ENCODE measurements at places on chromosomes 4 and X.

DNA sequence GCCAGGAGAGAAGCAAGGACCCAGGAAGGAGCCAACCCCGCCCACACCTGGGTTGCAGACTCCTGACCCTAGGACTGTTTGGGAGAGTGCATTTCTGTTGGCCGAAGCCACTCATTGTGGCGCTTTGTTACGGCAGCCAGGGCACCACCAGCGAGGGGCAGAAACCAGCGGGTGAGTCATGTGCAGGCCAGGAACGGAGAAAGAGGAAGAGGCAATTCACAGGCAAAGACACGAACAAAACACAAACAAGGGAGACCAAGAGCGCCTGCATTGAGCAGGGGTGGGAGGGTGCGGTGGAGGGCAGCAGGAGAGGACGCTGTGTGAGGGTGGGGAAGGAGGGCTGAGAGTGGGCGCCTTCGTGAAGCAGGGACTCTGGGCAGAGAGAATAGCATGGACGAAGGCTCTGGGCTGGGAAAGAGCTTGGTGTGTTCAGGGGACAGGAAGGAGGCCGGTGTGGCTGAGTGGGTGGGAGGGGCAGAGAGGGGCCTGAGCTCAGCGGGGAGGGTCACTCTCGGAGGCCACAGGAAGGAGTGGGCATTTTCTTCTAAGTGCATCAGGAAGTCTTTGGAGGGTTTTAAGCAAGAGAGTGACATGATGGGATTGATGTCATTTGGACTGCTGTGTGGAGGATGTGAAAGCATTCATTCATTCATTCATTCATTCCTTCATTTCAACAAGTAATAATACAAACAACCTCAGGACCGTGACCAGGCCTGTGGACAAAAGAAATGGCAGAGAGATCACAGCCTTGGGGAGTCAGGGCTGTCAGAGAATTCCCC, 12.2 kb upstream of the WFS1 start:
- DNase-seq: no peak

DNA sequence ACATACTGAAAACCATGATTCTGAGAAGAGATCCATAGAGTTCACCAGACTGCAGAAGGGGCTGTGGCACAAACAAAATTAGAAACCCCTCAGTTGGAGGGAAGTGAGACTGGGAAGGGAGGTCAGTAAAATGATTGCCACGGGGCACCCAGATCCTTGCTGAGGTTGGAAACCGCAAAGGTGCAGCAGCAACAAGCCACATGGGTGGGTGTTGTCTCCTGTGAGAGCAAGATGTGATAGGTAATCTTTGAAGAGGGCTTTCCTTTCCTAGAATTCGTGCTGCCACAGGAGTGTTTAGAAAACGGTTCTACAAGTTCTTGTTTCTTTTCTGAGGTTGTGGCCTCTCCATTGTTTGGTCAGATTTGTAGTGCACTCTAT, 85.5 kb downstream of the NFKB1 start:
- no peak for DNase-seq

DNA sequence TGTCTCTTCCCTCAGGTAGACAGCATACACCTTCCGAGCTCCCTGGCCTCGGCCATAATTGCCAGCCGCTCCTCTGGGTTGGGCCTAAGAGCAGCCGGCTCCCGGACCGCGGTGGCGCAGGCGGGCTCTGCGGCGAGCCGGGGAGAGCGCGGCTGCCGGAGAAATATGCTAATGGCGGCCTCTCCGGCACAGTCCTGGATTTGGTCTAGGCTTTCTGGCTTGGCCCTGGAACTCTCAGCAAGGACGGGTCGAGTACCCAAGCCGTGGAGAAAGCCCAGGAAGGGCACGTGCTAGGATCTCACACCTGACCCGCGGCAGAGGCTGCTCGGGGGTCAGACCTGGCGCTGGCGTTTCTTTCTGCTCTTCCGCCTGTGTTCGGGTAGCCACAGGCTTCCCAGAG, 18.6 kb upstream of the ZIC3 start:
- no peak for DNase-seq

GRCh38 chr4:20984576-20984836, 284.2 kb downstream of the PACRGL start:
- DNase-seq: no peak

DNA sequence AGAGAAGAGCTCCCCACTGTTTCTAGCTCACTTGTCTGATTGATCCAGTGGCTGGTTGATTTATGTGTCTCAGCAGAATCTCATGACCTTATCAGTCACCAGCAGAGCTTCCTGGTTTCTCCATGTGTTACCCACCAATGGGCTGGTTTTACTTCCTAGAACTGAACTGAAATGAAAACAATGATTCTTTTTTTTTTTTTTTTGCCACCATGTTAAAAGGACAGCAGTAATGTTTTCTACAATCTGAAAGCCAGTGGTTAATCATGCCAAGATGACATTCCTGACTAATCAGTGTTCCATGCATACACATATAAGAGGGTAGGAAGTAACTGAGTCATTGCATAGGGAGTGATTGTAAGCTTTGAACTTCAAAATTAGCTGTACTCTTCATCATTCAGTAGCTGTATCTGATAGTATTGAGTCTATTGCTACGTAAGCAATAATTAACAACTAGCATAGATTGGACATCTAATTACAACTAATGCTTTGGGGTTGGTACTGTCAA, 67.7 kb downstream of the SLC4A4 start:
- DNase-seq: no peak

DNA sequence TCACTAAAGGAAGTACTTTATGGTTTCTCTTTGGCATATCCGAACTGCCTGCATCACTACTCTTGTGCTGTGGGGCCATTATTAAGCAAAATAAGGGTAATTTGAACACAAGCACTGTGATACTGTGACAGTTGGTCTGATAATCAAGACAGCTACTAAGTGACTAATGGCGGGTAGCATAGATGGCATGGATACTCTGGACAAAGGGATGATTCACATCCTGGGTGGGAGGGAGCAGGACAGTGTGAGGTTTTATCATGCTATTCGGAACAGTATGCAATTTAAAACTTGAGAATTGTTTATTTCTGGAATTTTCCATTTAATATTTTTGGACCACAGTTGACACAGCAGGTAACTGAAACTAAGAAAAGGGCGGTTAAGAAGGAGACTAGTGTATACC, 52.6 kb upstream of the CITED1 start:
- no peak for DNase-seq

- DNase-seq: no peak
These were observed 19.6 kb downstream of the UVSSA start for GRCh38 chr4:1366371-1367229.

DNA sequence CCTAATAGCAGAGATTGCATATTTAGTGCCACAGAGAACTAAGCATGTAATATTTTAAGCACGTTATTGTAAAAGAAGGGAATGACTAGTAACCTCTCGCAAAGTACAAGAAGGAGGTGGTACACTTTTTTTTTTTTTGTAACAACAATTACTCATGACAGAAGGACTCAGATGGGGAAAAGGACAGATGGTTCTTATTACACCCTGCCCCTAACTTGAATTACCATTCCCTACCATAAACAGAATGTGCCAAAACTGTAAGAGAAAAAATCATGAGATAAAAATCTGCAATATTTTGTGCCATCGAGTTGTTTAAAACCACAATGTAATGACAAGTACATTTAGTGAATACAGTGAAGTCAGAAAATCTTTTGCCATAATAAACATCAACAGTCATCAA, 33.0 kb upstream of the RAPGEF2 start:
- no peak for DNase-seq

- DNase-seq: no peak
These were observed 19.7 kb downstream of the PRIMPOL start for GRCh38 chr4:184669251-184669650.

- DNase-seq: no peak
These were observed 216.0 kb upstream of the TAPT1 start for GRCh38 chr4:16442296-16442695.

- DNase-seq: no peak
These were observed 39.8 kb upstream of the MID1 start for GRCh38 chrX:10660171-10660570.

DNA sequence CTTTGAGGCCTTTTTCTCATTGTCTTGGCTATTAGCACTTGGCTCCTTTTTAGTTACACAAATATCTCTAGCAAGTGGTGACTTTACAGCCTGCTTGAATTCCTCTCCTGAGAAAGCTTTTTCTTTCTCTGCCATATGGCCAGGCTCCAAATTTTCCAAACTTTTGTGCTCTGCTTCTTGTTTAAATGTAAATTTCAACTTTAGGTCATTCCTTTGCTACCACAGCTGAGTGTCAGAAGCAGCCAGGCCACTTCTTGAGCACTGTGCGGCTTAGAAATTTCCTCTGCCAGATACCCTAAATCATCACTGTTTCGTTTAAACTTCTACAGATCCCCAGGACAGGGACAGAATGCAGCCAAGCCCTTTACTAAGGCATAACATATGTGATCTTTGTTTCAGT, 222.4 kb downstream of the FBXO8 start:
- DNase-seq: no peak

DNA sequence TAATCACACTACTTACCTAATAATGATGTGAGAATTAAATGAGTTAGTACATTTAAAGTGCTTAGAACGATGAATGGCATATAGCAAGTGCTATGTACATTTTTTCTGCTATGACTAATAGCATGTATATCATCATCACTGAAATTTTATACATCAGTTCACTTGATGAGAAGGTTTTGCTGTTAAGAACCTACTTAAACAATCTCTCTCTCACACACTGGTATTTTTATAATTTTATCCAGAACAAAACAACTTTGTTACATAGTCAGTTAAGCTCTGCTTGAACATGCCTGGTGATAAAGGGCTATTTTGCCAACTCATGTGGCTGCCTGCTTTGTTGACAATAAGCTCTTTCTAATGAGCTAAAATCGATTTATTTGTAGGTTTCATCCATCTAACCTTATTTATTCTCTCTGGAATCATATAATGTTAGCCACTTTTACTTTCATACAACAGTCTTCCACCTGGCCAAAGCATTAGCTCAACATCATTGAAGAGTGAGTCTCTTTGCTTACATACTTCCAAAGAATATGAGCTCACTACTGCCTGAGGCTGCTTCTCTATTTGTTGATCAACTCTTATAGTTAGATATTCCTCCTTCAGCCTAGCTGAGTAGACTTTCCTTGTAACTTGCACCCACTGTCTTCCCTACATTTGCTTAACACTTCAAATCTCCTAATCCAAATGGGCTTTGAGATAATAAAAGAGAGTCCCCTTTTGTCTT, 372.7 kb upstream of the BOD1L1 start:
- no peak for DNase-seq

- DNase-seq: no peak
These were observed 52.3 kb downstream of the GUCY1B1 start for GRCh38 chr4:155811083-155811482.

DNA sequence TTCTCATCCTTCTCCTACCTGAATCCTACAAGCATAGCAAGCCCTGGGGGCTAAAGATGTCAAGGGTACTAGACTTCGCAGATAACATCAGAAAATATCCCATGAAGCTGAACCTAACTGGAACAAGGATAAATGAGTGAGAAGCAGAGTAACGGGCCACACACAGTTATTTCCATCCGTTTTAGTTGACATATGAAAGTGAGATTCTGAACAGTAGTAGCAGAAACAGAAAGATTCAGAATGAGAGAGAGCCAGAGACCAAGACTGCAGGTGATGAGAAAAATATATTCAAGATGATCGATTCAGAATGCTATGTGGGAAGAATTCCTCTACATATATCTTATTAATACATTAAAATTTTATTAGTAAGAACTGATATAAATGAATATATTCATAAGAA, 165.1 kb downstream of the TSPAN5 start:
- no peak for DNase-seq

DNA sequence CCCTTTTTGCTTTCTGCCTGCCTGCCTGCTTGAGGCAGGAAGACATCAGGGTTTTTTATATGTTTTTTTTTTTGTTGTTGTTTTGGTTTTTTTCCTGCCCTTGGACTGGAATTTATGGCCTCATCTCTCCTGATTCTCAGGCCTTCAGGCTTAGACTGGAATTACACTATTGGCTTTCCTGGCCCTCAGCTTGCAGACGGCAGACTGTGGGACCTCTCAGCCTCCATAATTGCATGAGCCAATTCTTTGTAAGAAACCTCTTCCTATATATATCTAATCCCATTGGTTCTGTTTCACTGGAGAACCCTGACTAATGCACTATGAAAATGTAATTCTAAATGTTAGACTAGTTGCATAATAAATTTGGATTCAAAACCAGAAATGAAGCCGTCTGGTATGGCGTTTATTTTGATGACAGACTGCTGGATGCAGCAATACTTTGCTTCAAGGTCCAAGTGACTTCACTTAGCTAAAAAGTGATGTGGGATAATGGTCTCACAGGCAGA, 59.0 kb downstream of the SEL1L3 start:
- no peak for DNase-seq

DNA sequence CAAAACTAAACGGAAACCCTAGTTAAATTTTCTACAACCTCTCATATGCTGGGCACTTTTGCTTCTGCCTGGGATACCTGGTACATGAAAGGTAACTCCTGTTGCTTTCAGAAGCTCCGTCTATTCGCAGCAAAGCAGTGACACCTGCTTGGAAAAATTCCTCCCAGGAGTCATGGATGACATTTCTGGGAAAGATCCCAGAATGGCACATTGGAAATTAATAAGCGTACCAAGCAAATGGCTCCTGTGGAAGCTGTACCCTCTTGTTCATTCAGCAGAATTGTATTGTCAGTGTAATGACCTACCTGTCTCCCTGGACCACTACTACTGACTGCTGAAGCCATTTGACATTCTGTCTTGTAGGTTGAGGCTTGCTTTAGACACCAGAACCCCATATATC, 349.7 kb upstream of the NOCT start:
- no peak for DNase-seq

DNA sequence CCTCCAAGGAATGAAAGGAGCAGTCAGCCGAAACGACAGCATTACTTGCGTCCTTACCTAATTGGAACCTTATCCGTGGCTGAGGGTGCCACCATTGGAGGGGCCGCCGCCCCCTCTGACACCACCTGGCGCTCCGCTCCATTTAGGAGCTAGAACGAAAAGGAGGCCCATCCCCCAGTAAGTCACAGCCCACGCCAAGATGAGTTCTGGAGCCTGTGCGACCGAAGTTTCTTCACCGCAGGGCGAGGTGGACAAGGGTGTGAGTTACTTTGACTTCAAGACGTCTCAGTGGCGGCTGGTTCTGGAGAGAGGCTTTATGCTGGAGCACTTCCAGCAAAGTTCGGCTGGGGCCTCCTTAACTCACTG, 729 bp upstream of the IRF2 start:
- no peak for DNase-seq

DNA sequence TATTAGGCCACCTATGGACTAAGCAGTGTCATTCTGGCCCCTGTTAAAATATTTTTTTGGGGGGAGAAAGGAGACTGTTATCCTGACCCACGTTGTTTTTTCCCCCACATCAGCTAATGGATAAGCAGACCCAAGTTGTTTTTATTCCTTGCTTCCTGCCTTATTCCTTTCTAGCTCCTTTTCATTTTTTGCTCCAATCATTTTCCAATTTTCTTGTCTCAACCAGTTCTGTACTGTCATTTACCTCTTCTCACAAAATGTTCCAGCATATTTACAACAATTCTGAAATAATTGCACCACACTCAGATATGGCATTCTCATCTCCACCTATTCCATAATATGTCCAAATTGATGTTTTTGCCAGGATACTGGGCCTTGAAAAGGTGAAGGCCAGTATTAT, 150.3 kb downstream of the NEXMIF start:
- no peak for DNase-seq
